ENCODE measurements at places on chromosomes 3 and 15. TPM values are rescaled to one million over a fixed set of nuclear protein-coding genes. Genes with fewer than 3 reads are reported as not detected.

Gene RPP14
- 18.6 TPM for polyA plus RNA-seq

Gene FAM227B
- 2.0 TPM for polyA plus RNA-seq

Gene LAMB2
- 124 TPM for polyA plus RNA-seq

Gene SCAMP5
- 78.1 TPM for polyA plus RNA-seq

Gene ERICH6
- polyA plus RNA-seq, result not detected

Gene CD96
- polyA plus RNA-seq, result 1.9 TPM

Gene TMEM108
- not detected for polyA plus RNA-seq

Gene FILIP1L
- 10.5 TPM for polyA plus RNA-seq

Gene CILP
- 0.67 TPM for polyA plus RNA-seq

Gene STRA6
- polyA plus RNA-seq, result 0.27 TPM

Gene SAXO2
- not detected for polyA plus RNA-seq

Gene CCR2
- polyA plus RNA-seq, result 1.3 TPM

Gene SLC9A9
- 4.1 TPM for polyA plus RNA-seq

Gene TRMT10C
- polyA plus RNA-seq, result 23.7 TPM

Gene ZBED2
- not detected for polyA plus RNA-seq

Gene PATL2
- polyA plus RNA-seq, result 6.8 TPM

Gene SERPINI2
- 11.4 TPM for polyA plus RNA-seq

Gene SEMA3B
- polyA plus RNA-seq, result 144 TPM

Gene SI
- polyA plus RNA-seq, result 551 TPM

Gene IL5RA
- 0.15 TPM for polyA plus RNA-seq

Gene MEF2A
- 11.2 TPM for polyA plus RNA-seq

Gene RCN2
- 11.6 TPM for polyA plus RNA-seq

Gene CELF6
- polyA plus RNA-seq, result 10.9 TPM

Gene FBXL22
- not detected for polyA plus RNA-seq

Gene PHLDB2
- polyA plus RNA-seq, result 17.8 TPM

Gene SPINK8
- polyA plus RNA-seq, result not detected

Gene MYO5A
- polyA plus RNA-seq, result 3.0 TPM

Gene CLEC3B
- 4.1 TPM for polyA plus RNA-seq

Gene KBTBD12
- 3.6 TPM for polyA plus RNA-seq

Gene IGSF10
- polyA plus RNA-seq, result not detected

Gene RARB
- 1.3 TPM for polyA plus RNA-seq

Gene CNTN4
- not detected for polyA plus RNA-seq

Gene CEMIP
- 0.96 TPM for polyA plus RNA-seq

Gene SERPINI1
- polyA plus RNA-seq, result 5.4 TPM
